ENCODE measurements at places on chromosomes 13 and 19.

DNA sequence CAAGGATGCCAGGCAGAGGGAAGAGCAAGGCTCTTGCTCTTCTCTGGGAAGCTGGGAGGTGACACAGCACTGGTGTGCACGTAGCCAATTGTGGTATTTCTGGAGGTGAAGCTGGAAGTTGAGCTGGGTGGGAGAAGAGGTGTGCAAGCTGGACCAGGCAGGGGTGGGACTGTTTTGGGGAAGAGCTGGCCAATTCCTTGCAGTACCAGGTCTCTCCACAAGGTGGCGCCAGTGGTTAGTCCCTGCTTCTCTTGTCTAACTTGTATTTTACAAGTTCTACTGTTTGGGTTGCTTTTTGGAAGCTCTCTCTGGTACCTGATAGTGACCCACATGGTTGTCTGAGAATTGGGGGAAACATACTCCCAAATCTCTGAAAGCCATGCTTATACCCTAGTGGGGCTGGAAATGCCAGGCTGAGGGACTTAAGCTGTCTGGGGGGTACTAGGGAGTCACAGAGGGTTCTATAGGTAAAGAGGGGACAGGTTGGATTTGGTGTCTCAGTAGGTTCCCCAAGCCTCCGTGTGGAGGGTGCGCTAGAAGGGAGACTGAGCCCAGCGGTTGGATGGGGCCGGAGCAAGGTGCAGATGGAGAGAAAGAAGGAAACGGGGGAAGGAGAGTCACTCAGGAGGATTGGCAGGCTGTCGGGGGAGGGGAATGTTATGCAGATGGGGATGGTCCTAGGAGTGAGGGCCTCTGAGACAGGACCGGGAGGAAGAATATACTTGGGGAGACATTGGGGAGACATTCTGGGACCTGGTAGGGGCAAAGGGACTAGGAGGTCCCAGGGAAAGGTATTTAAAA lies 3.0 kb downstream of the HPN start:
- no peak for DNase-seq

DNA sequence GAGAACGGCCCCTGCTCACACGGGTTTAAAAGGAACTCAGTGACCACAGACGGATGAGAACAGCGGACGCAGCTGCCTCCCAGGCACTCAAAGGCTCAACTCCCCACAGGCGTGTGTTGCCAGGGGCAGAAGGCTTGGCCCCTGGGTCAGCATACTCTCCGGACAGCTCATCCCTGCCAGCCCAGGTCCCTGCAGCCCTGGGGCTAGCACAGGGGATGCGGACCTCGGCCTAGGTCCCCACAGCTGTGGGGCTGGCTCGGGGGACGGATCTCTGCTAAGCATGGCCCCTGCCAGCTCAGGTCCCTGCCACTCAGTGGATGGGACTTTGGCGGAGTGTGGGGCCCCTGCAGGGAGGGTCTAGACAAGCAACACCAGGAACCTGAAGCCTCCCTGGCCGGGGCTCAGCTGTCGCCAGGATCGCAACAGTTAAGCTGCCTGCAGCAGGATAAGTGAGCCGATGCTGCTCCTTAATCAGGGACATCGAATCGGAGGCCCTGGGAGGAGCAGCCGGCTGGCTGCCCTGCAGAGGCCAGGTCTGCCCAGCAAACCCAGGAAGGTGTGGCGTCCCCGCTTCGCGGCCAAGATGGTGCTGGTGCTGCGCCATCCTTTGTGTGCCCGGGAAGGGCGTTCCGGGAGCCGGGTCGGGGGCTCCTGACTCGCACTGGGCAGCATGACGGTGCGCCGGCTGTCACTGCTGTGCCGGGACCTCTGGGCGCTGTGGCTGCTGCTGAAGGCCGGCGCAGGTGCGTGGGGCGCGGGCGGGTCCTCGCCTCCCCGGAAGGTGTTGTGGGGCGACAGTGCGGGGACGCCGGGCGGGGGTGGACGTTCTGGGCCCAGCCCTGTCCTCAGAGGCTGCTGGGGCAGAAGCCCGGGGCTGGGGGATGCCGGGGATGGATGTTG lies 32.5 kb downstream of the MCF2L start:
- peak; percentile 68 for DNase-seq

- no peak for DNase-seq
Observed at GRCh38 chr13:95955255-95955654, 97.9 kb downstream of the UGGT2 start.

DNA sequence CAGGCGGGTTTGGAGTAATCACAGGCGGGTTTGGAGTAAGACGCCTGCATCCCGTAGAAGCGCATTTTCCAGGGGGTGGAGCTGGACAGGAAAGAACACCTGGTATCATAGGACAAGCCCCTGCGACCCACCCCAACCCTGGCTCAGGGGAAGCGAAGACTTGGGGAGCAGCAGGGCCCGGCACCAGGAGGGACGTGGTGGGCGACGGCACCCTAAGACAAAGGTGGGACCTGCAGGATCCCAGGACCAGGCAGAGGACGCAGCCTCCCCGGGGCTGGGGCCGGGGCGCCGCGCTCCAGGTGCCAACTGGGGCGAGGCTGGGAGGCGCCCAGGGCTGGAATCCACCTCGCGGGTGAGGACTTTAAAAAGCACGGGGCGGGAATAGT lies 520 bp downstream of the ZNF600 start:
- no peak for DNase-seq

GRCh38 chr13:108368250-108368905 lies 98.9 kb downstream of the TNFSF13B start:
- DNase-seq, result no peak

GRCh38 chr13:60654415-60654814 lies 257.4 kb downstream of the TDRD3 start:
- DNase-seq, result no peak

DNA sequence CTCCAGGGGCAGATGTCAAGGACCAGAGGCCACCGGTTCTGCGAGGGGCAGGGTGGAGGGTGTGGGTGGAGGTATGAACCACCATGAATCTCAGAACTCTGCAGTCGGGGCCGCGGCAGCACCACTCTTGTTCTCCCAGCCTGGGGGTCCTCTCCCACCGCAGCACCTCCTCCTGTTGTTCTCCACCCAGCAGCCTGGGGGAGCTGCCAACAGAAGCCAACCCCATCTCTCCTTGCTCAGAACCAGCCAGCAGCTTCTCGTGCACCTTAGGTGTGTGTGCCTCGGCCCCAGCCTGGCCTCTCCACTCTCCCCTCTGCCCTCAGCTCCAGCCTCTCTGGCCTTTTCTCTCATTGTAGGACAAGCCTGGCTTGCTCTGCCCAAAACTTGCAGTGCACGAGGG lies 31.9 kb upstream of the CCNE1 start:
- DNase-seq, result no peak

GRCh38 chr19:48290401-48290770 lies 20.5 kb downstream of the ZNF114 start:
- DNase-seq, result no peak

- no peak for DNase-seq
Observed at GRCh38 chr19:45346449-45346848, 5.9 kb downstream of the KLC3 start.

DNA sequence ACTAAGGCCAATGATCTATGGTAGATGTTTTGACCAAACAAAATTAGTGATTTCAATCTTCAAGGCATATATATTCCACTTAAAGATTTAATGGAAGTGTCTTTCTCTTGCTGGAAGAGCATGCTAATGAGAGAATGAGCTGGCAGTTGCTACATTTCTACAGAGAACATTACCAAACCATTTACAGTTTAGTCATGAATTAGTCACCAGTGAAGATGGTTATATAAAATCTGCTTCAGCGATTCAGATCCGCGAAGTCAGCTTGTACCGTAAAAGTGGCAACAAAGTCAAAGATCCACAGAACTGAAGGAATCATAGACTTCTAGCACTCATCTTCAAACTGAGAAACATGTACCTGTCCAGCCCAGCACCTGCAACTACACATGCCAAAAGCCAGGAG lies 156.3 kb downstream of the SLITRK5 start:
- no peak for DNase-seq

- no peak for DNase-seq
Observed at GRCh38 chr19:42441049-42441445, 1.7 kb downstream of the CXCL17 start.

GRCh38 chr19:53961523-53962356 lies 997 bp upstream of the CACNG8 start:
- no peak for DNase-seq

DNA sequence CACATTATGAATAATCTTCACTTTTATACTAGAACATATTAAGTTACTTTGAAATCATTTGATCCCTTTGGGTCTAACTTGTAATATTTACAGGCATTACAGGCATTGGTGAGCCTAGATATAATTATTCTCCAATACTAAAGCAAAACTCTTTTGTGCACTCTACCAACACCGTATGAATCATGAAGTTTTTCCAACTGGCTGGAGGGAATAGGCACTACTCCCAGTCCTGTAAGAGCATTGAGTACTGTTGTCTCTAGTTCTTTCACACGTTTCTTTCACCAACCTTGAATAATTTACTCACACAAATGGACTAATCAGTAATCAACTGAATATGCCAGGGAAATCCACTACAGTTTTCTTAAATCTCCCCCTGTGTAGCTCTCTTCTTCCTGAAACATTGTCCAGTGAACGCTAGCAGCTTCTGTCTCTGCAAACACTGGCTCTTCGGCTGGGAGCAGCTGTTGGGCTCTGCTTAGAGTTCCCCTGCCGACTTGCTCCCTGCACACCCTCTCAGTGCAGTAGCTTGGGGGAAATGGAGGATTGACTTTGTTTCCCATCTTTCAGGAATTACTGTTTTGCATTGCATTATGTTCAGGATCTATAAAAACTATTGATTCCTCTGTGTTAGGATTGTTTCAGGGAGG lies 476.7 kb downstream of the RFC3 start:
- no peak for DNase-seq

- no peak for DNase-seq
Observed at GRCh38 chr19:35587321-35587720, 1.3 kb downstream of the PMIS2 start.

DNA sequence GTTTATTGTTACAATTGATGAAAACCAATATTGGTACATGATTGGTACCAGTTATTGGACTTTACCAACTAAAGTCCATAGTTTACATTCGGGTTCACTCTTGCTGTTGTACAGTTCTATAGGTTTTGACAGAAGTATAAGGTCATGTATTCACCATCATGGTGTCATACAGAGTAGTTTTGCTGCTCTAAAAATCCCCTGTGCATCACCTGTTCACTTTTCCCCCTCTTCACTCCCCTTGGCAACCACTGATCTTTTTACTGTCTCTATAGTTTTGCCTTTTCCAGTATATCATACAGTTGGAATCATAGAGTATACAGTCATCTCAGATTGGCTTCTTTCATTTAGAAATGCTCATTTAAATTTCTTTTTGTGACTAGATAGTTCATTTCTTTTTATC lies 51.2 kb upstream of the MED4 start:
- no peak for DNase-seq

DNA sequence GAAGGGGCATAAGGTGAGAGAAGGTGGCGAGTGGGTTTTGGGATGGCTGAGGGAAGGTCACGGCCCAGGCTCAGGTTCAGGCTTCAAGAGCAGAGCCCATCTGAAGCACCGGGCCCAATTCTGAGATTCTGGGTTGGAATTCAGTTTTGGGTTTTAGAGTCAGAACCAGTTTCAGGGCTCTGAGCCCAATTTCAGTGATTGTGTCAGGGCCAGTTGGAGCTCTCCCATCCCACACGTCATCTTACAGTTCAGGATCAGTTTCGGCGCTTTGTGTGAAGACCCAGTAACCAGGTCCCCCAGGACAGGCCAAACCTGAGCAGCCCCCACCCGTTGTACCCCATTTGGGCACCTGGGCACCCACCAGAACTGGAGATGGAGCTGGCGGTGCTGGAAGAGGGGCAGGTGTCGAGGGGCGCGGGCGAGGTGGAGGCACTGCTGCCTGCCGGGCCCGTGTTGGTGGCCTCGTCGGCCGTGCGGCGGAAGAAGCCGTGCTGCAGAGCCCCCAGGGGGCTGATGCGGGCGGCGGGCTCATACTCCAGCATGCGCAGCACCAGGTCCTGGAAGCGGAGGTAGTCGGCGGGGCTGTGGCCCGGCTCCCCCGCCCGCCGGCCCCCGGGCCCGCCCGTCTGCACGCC lies 7.5 kb downstream of the DYRK1B start:
- DNase-seq, result no peak

GRCh38 chr13:99429670-99430069 lies 71.6 kb upstream of the TM9SF2 start:
- DNase-seq, result no peak

GRCh38 chr13:57716295-57716694 lies 84.8 kb downstream of the PCDH17 start:
- DNase-seq, result no peak

GRCh38 chr19:28497137-28497536 lies 715.8 kb downstream of the UQCRFS1 start:
- DNase-seq, result no peak

DNA sequence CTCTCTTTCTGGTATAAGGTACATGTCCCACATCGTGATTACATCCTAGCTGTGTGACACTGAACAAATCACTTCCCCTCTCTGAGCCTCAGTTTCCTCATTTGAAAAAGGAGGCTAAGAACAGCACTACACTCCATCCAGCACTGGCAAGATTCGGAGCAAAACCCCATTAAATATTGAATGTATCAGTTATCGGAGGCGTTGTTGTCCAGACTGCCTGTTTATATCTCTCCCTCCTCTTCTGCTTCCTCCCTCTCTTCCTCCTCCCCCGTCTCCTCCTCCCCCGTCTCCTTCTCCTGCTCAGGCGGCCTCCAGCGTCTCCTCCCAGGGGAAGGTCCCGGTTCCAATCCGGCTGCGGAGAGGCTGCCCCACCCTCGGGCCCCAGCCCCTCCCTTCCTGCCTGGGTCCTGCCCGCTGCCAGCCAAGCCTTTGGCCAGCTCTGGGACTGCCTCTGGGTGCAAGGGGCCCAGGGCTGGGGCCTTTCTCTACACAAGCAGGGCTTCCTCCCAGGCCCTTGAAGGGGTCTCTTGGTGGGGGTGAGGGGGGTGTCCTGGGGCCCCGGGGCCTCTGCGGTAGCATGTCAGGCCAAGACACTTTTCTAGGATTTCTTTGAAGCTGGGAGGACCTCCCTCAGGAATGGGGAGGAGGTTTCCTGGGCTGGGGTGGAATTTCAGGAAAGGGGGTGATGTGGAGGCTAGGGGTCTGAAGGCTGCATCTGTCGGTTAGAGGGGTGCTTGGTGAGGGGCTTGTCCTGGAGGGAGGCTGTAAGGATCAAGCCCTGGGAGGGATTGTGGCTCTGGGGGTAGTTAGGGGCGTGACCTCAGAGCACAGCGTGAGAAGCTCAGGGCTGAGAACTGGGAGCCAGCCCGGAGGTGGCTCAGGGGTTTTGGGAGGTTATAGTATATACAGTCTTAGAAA lies 1.9 kb downstream of the RRAS start:
- DNase-seq, result no peak

DNA sequence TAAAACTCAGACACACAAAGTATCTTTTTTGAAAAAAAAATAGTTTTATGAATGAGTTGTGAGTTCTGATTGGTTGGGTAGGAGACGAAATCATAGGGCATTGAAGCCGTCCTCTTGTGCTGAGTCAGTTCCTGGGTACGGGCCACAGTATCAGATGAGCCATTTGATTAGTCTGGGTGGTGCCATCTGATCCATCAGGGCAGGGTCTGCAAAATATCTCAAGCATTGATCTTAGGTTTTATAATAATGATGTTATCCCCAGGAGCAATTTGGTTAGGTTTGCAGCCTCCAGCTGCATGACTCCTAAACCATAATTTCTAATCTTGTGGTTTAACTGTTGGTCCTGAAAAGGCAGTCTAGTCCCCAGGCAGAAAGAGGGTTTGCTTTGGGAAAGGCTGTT lies 1310.6 kb downstream of the SLITRK1 start:
- DNase-seq, result no peak
